Astrocyte of the cerebellum (primary cell): ENCODE measurements at places on chromosomes 2 and 18.

DNA sequence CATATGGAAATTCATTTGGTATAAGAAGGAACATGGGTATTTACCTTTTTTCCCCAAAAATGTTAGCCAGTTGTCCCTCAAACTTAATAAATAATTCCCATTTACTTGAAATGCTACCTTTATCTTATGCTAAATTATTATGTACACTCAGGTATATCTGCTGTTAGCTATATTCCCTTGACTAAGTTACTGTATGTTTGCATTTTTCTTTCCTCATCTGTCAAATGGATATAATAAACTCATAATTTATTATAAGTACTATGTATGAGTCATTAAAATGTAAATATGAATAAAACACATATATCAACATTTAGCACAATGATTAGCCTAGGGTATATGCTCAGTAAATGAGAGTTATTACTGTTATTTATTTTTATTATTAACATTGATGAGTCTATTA, 117.4 kb downstream of the PMS1 start:
- DNase-seq, result no peak

- peak; percentile 85 for DNase-seq
Observed at GRCh38 chr2:9380702-9381628, 42.4 kb downstream of the ITGB1BP1 start.

- no peak for DNase-seq
Observed at GRCh38 chr2:43083710-43084698, 142.4 kb downstream of the ZFP36L2 start.

- no peak for DNase-seq
Observed at GRCh38 chr2:190303647-190304046, 16.0 kb downstream of the HIBCH start.

DNA sequence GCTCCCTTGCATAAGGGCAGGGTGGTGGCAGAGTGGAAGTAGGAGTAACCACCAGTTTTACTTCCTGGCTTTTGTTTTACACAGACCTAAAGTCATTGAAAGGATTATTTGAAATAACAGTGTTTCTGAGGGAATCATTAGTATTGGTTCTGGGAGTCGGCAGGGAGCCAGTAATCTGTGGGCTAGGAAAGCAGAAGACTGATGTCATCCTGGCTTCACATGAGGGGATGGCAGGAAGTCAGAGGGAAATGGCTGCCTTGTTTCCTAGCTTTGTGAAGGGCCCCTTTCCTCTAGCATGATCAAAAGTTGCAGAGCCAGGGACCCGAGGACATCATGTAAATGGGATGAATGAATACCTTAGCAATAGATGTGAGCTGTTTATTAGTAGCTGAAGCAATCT, 792.6 kb downstream of the CPS1 start:
- no peak for DNase-seq

DNA sequence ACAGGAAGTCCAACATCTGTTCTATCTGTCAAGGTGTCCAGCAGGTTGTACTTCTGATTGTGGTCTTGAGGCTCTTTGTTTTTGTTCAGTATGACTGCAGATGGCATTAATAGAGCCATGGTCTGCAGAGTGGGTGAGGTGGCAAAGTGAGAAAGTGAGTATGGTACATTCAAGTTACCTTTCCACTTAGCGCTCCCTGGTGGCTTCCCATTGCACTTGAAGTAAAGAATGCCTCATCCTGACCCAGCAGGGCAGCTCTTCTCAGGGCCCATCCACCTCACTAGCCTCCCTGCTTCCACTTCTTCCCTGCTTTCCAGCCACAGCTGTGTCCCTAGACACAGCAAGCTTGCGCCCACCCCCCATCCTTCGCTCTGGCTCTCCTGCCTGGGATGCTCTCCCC, 148.0 kb upstream of the ALPP start:
- DNase-seq, result no peak

DNA sequence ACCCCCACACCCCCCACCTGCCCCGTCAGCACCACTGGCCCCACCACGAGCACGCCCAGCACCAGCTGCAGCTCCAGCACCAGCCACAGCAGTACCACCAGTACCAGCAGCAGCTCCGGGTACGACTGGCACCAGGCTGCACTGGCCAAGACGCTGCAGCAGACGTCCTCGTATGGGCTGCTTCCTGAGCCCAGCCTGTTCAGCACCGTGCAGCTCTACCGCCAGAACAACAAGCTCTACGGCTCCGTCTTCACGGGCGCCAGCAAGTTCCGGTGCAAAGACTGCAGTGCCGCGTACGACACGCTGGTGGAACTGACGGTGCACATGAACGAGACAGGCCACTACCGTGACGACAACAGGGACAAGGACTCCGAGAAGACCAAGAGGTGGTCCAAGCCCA, 75.3 kb downstream of the TSHZ1 start:
- DNase-seq, result no peak

DNA sequence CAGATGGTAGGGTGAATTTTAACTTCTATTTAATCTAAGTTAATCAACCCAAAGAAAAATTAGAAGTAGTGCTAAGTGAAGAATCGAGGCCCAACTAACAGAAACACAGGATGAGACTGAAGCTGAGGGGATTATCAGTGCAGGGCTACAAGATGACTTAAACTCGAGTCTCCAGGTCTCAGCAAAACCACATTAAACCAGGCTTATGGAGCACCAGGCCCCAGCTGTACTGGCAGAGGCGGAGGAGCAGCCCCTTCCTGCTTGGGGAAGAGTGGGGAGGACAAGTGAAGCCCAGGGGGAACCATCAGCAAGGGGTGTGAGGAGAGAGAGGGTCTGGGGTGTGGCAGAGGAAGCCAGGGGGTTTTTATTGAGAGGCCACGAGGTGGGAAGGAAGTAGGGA, 135.9 kb upstream of the EPAS1 start:
- DNase-seq, result no peak

DNA sequence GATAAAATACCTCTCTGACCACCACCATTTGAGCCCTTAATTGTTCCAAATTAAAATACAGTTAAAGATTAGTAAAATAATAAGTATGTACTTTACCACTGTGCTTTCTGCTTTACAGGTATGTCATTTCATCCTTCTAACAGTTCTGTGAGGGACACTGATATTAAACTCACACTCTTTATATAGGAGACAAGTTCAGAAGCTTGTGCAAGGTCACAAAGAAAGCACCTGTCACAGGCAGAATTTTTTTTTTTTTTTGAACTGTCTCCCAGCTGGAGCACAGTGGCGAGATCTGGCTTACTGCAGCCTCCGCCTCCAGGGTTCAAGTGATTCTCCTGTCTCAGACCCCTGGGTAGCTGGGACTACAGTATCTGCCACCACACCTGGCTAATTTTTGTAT, 21.6 kb upstream of the GPR75 start:
- DNase-seq, result no peak

DNA sequence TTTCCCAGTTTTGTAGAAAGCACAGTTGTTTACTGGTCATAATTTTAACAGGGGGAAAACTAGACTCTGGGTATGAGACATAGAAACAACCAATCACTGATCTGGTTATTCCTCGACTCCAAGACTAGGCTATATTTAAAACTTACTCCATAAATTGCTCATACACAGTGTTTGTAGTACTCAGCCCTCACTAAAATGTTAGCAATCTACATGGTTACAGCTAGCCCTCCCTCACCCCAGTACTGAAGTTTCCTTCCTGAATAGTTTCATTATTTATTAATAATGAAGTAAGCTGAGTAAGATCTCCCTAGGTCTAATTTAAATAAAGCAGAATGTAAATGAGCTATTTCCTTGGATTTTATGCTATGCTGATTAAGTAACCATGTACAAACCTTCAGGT, 275.1 kb downstream of the CDH20 start:
- DNase-seq, result no peak

- DNase-seq, result no peak
Observed at GRCh38 chr2:186328838-186329237, 157.2 kb upstream of the ZC3H15 start.

- DNase-seq, result no peak
Observed at GRCh38 chr2:117698287-117698686, 116.2 kb upstream of the DDX18 start.

- no peak for DNase-seq
Observed at GRCh38 chr2:10377052-10377746, 70.9 kb downstream of the ODC1 start.

GRCh38 chr2:213104903-213105202, 46.6 kb downstream of the IKZF2 start:
- no peak for DNase-seq

DNA sequence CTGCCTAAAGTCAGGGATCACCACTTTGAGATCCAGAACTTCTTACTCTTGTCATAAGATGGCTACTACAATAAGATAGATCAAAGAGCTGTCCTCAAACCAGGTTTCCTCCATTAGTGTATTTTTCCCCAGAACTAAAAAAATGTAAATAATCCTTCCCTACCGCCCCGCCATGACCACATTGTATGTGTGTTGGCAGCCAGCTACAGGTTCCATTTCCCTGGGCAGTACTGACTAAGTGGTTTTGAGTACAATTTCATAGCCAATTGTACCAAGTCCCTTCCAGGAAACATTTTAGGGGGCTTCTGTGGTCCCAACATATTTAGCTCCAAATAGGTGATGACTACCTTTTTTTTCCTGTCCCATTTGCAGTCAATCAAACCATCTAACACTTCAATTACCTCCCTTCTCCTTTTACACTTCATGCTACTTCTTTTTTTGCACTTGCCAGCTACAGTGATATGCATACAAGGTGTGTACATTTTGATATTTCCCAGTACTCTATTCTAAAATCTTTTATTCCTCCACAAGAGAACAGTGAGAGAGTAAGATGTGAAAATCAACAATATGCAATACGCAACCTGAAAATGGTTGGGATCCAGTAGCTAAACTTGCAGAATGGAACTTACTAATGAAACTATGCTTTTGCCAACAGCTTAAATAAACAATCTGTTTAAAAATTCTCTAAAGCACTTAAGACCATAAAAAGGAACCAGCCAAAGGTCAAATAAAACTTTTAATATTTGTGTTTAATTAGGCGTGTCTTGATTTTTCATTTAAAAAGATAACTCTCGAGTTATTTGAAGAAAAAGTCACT, 3.9 kb downstream of the PUM2 start:
- no peak for DNase-seq

GRCh38 chr2:5609201-5609600, 83.0 kb upstream of the SOX11 start:
- DNase-seq, result no peak

DNA sequence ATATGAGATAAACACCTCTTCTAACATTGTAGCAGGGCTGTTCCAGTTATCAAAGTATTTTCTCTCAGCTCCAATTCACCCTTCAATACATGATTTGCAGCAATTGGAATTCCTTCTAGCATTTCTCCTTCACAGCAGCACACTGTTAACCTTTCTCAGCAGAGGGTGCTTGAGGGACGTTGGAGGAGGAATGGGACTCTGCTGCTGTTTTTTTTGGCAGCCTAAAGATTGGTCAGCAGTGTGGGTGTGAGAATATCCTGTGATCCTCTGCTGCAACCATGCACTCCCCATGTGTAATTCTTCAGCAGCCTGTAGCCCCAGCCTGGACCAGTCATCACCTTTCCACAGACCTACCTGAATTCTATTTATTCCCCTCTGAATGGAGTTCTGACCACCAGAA, 1708.9 kb upstream of the CELF4 start:
- no peak for DNase-seq

GRCh38 chr18:54239601-54240000, 15.1 kb upstream of the MBD2 start:
- no peak for DNase-seq

- peak; percentile 29 for DNase-seq
Observed at GRCh38 chr2:227460070-227460485, 11.9 kb upstream of the AGFG1 start.

- DNase-seq, result peak; percentile 53
Observed at GRCh38 chr2:12110074-12110473, 363.6 kb downstream of the LPIN1 start.

DNA sequence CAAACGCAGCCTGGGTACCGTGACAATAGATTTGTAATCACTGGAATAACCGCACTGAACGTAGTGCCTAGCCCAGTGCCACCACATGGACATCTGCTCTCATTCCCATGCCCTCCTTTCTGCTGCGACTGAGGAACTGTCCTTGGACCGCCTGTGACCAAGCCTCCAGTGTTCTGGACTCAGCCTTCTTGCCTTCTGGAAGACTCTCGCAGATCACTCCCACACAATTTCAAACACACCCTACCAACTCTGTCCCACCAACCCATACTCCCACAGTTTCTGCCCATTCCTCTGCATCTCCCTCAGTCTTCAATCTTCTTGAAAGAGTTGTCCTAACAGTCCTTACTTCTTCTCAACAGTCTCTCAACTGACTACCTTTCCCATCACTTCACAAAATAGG, 2.1 kb downstream of the RNF149 start:
- DNase-seq, result no peak

DNA sequence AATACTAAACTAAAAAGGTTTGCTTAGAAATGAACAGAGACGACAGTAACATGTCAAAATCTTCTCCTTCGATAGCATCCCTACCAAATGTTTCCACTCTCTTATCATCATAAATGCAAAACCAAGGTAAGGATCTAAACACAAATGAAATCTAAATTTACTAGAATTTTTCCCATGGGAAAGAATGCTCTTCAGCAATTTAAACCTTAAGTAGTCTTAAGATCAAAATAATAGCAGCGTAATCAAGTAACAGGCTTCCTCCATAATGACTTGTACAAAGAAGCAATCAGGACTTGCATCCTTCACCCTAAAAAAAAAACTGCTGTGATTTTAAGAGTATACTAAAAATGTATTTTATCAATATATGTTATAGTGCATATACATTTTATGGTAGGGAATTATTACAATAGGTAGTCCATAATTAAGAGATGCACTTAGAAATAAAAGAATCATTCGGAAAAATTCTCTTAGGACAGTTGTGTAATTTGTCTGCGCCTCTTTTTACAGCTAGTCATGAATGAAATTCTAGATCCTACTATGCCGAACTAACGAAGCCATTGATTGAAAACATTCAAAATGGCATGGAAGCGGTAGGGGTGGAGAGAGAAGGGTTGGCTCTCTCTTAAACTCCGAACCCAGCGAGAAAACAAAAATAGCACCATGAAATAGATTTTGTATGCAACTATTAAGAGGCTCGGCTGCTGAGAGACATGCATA, 1.3 kb downstream of the PGAP1 start:
- no peak for DNase-seq

DNA sequence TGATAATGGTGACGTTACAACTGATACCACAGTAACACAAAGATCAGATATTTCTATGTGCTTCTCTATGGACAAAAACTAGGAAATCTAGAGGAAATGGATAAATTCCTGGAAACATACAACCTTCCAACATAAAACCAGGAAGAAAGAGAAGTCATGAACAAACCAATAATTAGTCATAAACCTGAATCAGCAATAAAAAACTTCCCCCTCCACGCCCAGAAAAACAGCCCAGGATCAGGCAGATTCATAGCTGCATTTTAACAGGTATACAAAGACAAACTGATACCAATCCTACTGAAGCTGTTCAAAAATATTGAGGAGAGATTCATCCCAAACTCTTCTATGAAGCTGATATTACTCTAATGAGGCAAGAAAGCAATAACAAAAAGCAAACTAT, 1535.2 kb upstream of the LRRTM1 start:
- no peak for DNase-seq
